HuH-7.5 (cell line): ENCODE measurements at places on chromosomes 16 and 17.

DNA sequence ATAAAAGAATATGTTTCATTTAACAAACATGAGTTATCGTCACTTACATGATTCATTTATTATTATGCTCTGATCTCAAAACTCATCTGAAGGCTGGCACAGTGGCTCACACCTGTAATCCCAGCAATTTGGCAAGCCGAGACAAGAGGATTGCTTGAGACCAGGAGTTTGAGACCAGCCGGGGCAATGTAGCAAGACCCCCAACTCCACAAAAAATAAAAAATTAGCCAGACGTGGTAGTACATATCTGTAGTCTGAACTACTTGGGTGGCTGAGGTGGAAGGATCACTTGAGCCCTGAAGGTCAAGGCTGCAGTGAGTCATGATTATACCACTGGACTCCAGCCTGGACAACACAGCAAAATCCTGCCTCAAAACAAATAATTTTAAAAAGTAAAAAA, 16.0 kb downstream of the APPBP2 start:
- no peak for DNase-seq

DNA sequence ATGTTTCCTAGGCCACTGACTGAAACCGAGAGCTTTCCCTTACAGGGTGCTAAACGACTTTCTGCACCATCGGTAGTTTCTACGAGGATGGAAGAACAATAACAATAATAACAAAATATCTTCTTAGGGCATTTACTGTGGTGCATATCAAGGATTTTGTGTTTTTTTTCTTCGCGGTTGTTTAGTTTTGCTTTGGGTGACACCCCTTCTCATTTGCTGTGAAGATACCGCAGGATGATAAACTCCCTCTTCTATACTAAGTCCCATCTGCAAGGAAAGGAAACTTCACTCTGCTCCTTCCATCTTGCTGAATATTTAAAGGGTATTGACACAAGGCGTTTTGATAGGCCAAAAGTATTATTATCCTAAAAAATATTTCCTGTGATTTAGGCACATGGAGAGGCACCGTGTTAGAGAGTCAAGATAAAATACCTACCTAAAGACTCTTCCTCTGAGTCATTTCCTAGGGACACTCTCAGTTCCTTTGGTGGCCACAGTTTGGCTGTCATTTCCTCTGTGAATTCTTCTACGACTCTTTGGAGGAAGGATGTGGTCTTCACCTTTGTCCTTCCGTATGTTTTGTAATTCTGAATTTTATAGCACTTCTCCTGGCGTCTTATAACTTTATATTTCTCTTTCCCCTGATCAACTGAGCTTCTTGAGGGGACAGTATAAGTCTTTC, 318.8 kb downstream of the CDH13 start:
- DNase-seq = no peak

- DNase-seq = no peak
Measured at GRCh38 chr16:85924675-85925074, 25.7 kb downstream of the IRF8 start.

GRCh38 chr17:40596261-40596919, 31.1 kb upstream of the CCR7 start:
- no peak for DNase-seq

GRCh38 chr16:11742093-11742535, 543 bp downstream of the TXNDC11 start:
- DNase-seq = no peak
